ENCODE measurements at places on chromosomes 3 and 15.
A peak's percentile ranks its signal among the peaks of the same experiment; 100 is the strongest.

GRCh38 chr3:6223572-6223971, 637.3 kb upstream of the GRM7 start:
- DNase-seq: no peak

- no peak for DNase-seq
Measured at GRCh38 chr3:115693868-115694267, 70.6 kb downstream of the GAP43 start.

DNA sequence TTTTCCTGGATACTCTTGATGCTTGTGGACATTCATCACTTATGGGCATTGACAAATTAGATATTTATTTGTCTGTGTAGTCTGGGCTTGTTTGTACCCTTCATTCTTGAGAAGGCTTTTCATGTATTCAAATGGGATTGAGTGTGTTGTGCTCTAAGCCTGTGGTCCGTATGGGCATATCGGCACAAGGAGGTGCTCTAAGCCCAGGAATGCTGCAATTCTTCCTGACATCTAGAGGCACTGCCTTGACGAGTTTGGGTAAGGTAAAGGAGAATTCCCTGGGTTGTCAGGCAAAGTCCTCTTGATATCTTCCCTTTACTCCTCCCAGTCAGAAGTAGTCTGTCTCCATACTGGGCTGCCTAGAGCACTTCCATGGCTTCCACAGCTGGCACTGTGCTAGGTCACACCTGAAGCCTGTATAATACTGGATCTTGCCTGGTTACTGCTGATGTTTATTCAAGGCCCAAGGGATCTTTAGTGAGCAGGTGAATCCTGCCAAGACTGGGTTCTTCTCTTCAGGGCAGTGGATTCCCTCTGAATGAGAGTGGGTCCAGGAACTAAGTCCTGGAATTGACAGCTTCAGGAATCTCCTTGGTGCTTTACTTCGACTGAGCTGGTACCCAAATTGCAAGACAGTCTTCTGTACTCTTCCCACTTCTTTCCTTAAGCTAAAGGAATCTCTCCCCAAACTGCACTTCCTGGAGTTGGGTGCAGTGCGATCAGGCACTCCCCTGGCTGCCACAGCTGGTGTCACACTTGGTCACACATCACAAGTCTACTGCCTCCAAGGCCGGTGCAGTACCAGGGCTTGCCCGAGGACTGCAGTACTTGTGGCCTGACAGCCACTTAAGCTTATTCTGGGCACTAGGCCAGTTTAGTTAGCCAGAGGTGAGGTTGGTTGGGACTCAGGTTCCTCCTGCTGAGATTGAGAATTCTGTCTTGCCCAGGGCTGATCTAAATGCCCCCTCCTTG, 46.0 kb downstream of the GALK2 start:
- no peak for DNase-seq

- no peak for DNase-seq
Measured at GRCh38 chr15:67547836-67548235, 5.3 kb downstream of the MAP2K5 start.

DNA sequence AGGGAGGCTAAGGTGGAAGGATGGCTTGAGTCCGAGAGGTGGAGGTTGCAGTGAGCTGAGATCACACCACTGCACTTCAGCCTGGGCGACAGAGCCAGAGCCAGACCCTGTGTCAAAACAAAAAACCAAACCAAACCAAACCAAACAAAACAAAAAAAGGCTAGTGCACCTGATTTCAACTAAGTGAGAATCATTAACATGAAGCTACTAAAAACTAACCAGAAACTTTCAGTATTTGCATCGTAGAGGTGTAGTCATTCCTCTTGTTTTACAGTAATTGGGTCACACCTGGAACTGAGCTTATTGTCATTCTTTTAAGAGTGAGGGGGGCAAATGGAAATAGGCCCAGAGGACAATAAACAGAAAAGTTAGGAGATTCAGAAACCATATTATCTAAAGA, 58.5 kb downstream of the ST6GAL1 start:
- DNase-seq: no peak

- no peak for DNase-seq
Measured at GRCh38 chr15:69032031-69032430, 17.5 kb downstream of the NOX5 start.

- DNase-seq: no peak
Measured at GRCh38 chr15:73593304-73594074, 39.7 kb downstream of the NPTN start.

- DNase-seq: peak; percentile 98
Measured at GRCh38 chr15:64825431-64826294, at the start of gene PIF1. Gene PIF1 (minus strand): TSS chr15:64825647. CDS start chr15:64824335, 1,312 bp downstream.

- DNase-seq: no peak
Measured at GRCh38 chr15:73284090-73284716, 84.6 kb downstream of the HCN4 start.

GRCh38 chr3:52856666-52857065, 21.8 kb upstream of the MUSTN1 start:
- no peak for DNase-seq

GRCh38 chr3:127629467-127630403, 750 bp downstream of the PODXL2 start:
- DNase-seq: no peak

GRCh38 chr15:95865330-95865739, 465.2 kb upstream of the NR2F2 start:
- no peak for DNase-seq

DNA sequence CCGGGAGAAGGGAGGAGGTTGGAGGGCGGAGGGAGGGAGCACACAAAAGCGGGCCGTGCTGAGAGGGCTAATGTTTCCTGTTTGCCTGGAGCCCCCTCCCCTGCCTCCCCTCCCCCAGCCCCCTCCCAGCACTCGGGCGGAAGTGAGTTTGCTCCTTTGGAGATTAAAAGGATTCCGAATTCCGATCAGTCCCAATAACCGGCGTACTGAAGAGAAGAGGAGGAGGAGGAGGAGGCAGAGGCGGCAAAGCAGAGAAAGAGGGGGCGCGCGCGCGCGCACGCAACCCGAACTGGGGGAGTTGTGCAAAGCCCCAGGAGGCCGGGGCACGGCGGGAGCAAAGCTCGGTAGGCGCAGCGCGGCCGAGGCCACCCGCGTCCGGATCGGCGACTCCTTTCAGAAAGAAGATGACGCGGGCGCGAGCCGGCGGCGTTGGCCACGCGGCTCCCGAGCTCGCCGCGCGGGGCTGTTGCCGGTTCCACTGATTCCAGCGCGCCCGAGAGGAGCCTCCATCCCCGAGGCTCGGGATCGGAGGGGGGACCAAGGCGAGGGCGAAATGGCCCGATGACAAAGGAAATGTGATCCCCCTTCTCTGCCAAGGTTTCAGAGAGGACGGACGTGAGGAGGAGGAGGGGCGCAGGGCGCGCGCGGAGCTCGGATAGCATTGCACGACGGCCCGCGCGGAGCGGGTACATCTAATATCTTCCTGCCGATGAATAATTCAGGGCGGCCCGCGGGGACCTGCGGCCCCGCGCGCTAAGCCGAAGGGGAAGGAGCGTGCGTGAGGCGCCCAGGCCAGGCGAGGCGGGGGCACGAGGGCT, 1.1 kb upstream of the TRIM71 start:
- no peak for DNase-seq

DNA sequence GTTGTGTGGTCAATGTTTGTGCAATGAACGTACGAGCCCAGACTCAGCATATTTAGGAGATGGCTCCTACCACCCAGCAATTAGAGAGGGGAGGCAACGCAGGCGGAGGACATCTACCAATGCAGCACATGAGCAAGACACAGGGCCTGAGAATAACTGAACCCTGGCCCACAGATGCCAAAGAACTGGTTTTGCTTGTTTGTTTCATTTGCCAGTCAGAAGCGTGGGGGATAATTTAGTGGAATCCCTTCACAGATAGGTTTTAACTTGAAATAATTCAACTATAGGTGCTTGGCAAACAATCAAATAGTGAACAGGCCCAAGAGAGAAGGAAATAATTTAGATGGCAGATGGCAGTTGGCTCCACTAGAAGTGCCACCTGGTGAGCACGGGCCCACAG, 54.8 kb downstream of the LIPC start:
- no peak for DNase-seq

All from fibroblast of skin of left quadriceps (primary cell).